ENCODE measurements at places on chromosomes 3 and 15. TPM values are rescaled to one million over a fixed set of nuclear protein-coding genes. Genes with fewer than 3 reads are reported as not detected.
A peak's percentile ranks its signal among the peaks of the same experiment; 100 is the strongest.

DNA sequence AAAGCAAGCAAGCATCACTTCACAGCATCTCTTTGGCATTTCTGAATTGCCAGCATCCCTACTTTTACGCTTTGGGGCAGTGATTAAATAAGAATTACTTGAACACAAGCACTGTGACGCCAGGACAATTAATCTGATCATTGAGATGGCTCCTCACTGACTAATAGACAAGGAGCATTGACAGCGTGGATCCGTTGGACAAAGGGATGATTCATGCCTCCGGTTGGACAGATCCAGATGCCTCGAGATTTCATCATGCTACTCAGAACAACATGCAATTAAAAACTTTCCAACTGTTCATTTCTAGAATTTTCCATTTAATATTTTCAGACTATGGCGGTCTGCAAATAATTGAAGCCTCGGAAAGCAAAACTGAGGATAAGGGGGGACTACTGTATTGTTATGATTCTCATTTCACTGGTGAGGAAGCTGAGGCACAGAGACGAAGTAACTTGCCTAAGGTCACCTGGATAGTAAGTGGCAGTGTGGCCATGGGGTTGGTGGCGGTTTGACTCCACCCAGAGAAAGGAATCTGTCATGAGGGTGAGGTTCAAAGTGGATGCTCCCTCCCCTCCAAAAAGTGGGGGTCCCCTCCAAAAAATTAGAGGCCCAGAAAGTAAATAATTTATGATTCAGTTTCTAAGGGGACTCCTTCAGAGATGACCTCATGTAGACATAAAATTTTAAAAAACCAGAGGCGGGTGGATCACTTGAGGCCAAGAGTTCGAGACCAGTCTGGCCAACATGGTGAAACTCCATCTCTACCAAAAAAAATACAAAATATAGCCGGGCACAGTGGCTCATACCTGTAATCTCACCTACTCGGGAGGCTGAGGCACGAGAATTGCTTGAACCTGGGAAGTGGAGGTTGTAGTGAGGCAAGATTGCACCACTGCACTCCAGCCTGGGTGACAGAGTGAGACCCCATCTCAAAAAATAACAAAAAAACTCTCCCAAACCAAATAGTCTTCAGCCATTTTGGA is 12.3 kb upstream of the PGPEP1L start:
- no peaks in the 10 kb centered on the region for H3K36me3 ChIP-seq
- no peak overlapping the region for H3K27ac ChIP-seq
- no peaks in the 10 kb centered on the region for H3K27me3 ChIP-seq
- H3K4me3 ChIP-seq: no peak overlapping the region
- peaks cover 8% of the 10 kb centered on the region for H3K4me1 ChIP-seq
- no peak for DNase-seq

- H3K4me3 ChIP-seq: no peak overlapping the region
- no peaks in the 10 kb centered on the region for H3K36me3 ChIP-seq
- H3K4me1 ChIP-seq: no peaks in the 10 kb centered on the region
- H3K27ac ChIP-seq: no peak overlapping the region
- H3K27me3 ChIP-seq: no peaks in the 10 kb centered on the region
- DNase-seq: no peak
Measured at GRCh38 chr15:79948761-79949160, 22.2 kb downstream of the BCL2A1 start.

DNA sequence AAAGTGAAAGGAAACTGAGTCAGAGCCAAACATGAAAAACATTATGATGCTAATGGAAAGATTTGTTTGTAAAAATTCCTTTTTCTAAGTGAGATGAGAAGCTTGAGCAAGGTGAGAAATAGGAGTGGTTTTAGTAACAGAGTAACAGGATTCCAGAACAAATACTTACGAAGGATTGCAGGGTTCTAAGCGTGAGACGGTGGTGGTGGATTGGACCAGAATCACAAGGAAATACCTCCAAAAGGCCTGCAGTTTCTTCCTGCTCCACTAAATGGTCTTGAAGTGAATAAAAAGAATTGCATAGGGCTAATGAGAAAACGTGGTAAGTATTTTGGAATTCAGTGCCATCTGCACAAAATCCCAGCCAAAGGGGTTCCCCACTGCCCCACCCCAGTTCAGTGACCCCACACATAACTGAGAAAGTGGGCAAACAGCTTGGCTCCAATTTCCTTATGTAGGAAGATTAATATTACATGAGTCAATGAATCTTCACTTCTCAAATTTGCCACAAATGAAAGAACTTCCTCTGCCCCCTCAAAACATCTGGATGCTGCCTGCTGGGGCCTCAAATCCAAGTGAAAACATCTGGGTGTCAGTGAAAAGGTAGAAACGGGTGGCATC is 283.8 kb upstream of the NR2F2 start:
- no peak for DNase-seq
- no peaks in the 10 kb centered on the region for H3K36me3 ChIP-seq

- H3K27me3 ChIP-seq: no peaks in the 10 kb centered on the region
- H3K36me3 ChIP-seq: no peaks in the 10 kb centered on the region
- H3K4me3 ChIP-seq: no peak overlapping the region
- DNase-seq: no peak
- H3K27ac ChIP-seq: no peak overlapping the region
Measured at GRCh38 chr3:118587847-118588246, 446.8 kb downstream of the IGSF11 start.

DNA sequence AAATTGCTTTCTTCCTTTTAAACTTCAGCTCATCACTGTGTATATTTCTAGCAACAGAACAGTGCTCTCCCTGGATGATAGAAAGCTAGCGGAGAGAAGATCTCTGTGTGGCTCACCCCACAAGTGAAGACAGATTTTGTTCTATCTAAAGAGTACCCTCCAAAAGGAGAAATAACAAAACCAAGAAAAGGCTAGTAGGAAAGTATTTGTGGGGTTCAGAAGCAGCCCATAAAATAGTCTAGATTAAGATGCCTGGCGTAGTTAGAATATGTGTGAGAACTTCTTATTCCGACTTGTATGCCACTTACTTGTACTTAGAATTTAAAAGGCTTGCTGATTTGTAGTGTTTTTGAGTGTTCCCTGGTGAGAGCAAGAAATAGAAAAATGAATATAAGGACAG is 214.9 kb upstream of the IL12A start:
- peaks cover 8% of the 10 kb centered on the region for H3K36me3 ChIP-seq
- H3K4me3 ChIP-seq: no peak overlapping the region
- H3K27me3 ChIP-seq: no peaks in the 10 kb centered on the region
- peak overlapping the region; percentile 100 for H3K27ac ChIP-seq
- DNase-seq: no peak

TMCO5A gene
- not detected for total RNA-seq

DNA sequence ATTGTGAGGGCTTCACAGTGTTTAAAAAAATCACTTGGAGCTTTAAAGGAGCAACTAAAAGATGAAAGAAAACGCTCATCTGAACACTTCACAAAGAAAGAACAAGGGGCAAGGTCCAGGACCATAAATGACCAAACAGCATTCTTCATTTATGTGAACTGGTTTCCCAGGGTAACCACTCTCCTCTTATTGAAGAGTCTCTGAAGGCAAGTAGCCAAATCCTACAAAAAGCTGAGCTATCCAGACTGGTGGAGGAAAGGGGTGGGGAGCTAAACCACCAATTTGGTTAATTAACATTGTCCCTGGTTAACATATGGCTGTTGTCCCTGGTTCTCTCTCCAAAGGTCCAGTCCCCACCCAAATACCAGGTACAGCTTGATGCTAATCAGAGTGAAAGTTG is 58.1 kb downstream of the OSBPL10 start:
- H3K27ac ChIP-seq: no peak overlapping the region
- DNase-seq: no peak
- no peaks in the 10 kb centered on the region for H3K27me3 ChIP-seq
- H3K4me1 ChIP-seq: no peaks in the 10 kb centered on the region
- H3K4me3 ChIP-seq: no peak overlapping the region
- H3K36me3 ChIP-seq: no peaks in the 10 kb centered on the region

DNA sequence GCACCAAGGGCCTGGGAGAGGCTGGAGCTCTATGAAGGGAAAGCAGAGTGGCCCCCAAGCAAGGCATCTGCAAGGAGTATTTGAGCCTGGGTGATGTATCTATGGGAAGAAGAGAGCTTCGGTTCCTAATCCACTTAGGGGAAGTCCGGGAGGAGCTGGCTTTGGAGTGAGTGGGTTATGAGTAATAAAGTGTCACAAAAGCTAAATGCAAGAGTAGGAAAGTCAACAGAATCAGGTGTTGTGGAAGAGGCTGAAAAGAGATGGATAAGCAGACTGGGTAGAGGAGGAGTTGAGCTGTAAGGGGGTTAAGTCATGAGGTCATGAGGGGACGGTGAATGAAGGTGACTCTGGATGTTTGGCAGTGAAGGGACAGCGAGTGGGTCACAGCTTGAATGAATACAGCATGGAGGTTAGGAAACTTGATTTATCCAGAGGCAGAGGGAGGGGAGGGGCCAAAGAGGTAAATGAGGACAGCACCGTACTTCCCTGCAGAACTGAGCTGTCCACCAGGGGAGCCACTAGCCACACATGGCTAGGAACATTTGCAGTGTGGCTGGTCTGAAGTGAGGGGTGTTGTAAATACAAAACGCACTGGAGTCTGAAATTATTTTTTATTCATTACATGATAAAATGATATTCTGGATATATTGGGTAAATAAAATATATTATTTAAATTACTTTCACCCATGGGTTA is 83.3 kb downstream of the ADCY5 start:
- H3K4me1 ChIP-seq: peaks cover 62% of the 10 kb centered on the region
- no peaks in the 10 kb centered on the region for H3K36me3 ChIP-seq
- H3K4me3 ChIP-seq: no peak overlapping the region
- H3K27ac ChIP-seq: peak overlapping the region; percentile 41

DNA sequence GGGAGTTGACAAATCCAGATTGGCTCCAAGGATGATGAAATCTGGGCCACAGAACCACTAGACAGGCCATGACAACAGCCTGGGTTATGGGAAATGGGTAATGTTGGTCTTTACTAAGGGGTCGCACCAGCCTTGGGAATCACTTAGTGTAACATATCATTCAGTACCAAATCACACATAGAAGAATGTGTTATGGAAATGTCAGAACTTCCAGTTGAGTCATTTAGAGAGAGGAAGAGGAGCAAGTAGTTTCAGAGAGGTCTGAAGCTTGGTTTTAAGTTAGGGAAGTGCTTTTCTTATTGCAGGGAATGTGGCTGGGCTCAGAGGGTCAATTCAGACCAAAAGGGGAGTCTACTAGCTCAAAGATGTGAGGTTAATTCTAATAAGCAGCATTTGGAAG is 241.6 kb upstream of the ZPLD1 start:
- no peaks in the 10 kb centered on the region for H3K36me3 ChIP-seq
- no peak overlapping the region for H3K27ac ChIP-seq
- no peaks in the 10 kb centered on the region for H3K4me1 ChIP-seq
- H3K4me3 ChIP-seq: no peak overlapping the region
- no peaks in the 10 kb centered on the region for H3K27me3 ChIP-seq

PLCB2 gene
- total RNA-seq: 11.7 TPM

- H3K27me3 ChIP-seq: no peaks in the 10 kb centered on the region
- no peak overlapping the region for H3K4me3 ChIP-seq
- H3K36me3 ChIP-seq: no peaks in the 10 kb centered on the region
- no peaks in the 10 kb centered on the region for H3K4me1 ChIP-seq
Measured at GRCh38 chr3:125440559-125440955, 65.4 kb upstream of the ZNF148 start.

- no peaks in the 10 kb centered on the region for H3K4me1 ChIP-seq
- H3K4me3 ChIP-seq: no peak overlapping the region
- no peaks in the 10 kb centered on the region for H3K27me3 ChIP-seq
- H3K36me3 ChIP-seq: no peaks in the 10 kb centered on the region
- DNase-seq: no peak
- no peak overlapping the region for H3K27ac ChIP-seq
Measured at GRCh38 chr3:152977366-152977765, 142.4 kb downstream of the P2RY1 start.

CEMIP gene
- total RNA-seq: under 0.01 TPM

DNA sequence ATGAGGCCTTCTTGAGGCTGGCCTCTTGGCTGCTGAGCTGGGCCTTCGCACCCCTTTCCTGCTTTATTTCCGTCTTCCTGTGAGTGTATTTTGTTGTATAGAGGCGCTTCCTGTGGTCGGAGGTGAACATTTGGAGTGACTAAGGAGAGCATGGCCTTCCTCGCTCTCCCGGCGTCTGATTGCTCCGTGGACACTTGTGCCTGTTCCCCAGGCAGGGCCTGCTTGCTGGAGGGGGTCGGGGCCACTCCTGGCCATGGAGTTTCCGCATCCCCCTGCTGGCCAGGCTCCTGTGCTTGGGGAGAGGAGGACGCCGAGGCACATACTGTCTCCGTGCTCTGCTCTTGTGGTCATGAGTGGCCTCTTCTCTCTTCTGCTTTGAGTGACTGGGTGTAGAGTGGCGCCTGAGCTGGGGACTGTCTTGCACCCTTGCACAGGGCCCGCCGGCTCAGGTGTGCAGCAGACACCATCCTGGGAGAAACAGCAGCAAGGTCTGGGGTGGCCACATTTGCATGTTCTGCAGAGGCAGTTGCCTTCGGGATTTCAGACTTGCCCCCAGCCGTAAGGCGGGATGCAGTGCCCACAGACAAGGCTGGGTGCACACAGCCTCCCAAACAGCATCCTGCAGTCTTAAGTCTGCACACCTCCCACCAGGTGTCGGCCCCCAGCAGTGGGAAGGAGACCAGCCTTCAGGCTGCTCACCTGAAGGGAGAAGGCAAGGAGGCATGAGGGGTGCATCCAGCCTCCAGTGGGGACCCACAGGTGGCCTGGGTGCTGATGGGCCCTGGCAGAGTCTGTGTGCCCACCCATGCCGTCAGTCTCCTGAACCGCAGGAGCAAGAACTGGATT is 16.4 kb downstream of the KLF13 start:
- H3K4me1 ChIP-seq: peaks cover 80% of the 10 kb centered on the region
- no peaks in the 10 kb centered on the region for H3K27me3 ChIP-seq
- H3K27ac ChIP-seq: no peak overlapping the region
- H3K4me3 ChIP-seq: no peak overlapping the region

DNA sequence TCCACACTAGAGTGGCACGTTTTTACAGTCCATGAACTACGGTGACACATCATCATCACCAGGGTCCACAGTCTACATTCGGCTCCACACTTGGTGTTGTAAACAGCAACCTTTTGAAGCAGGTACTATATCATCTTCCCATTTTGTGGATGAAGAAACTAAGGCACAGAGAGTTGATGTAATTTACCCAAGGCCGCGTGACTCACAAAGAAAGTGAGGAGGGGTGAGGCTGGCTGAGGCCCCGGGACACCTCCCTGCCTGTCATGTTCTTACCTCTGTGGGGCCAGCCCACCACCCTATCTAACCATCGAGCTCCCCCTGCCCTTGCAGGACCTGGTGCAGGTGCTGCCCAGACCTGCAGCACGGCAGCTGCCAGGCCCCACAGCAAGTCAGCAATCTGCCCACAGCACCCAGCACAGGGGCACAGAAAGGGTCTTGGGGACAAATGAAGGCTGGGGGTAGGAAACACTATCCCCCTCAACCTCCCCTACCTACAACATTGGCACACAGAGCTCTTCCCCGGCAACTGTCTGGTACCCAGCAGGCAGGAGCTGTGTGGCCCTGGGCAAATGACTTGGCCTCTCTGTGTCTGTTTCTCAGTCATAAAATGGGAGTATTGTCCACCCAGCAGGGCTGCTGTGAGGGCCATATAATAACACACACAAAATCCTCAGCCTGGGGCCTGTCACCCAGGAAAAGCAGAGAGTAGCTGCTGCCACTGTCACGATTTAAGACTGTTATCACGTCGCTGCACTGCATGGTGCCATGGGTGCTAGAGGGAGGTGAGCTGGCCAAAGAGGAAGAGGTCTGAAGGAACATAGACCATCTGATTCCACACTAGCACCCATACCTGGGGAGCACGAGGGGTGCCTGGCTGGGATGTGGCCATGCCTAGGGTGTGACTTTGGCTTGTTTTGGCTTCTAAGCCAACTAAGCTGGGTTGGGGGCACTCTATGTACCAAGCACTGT is 115.1 kb downstream of the IQSEC1 start:
- H3K27ac ChIP-seq: peak overlapping the region; percentile 66
- no peak overlapping the region for H3K4me3 ChIP-seq
- no peak for DNase-seq
- H3K4me1 ChIP-seq: peaks cover 89% of the 10 kb centered on the region
- no peaks in the 10 kb centered on the region for H3K27me3 ChIP-seq

Data from sigmoid colon (tissue), 7 donors.